ENCODE measurements at places on chromosomes 11 and 22.

DNA sequence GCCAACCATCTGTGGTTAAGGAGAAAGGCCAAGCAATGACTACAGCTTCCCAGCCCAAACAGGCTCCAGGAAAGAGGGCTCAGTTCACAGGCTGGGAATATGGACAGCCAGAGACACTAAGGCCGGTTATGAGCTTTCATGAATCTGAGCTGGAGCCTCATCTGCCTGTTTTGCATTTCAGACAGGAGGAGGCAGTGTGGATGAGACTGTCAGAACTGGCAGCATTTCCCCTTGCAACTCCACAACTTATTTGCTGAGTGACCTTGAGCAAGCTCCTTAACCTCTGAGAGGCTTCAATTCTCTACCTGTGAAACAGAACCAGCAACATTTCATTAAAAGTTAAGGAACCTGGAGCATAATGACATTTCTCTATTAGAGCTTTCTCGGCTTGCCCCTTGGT, 264.0 kb downstream of the ETS1 start:
- DNase-seq, result no peak

DNA sequence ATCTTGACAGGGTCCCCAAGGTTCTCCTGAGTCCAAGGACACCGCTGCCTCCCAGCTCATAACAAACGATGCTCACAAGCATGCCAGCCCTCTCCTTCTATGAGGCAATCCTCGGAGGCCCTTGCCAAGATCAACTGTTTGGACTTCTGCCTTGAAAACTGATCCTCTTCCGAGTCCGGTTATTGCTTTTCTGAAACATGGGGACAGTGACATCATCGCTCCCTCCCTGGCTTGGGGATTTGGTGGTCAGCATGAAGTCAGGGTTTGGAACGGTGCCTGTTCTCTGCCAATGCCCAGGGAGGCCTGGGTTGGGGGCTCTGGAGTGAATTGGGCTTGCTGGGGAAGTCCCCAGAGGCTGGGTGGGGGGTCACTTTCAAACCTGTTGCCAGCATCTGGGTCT, 149.3 kb downstream of the FBXO7 start:
- peak; percentile 89 for DNase-seq

GRCh38 chr11:65834202-65834601, 439 bp downstream of the SNX32 start:
- DNase-seq, result no peak

DNA sequence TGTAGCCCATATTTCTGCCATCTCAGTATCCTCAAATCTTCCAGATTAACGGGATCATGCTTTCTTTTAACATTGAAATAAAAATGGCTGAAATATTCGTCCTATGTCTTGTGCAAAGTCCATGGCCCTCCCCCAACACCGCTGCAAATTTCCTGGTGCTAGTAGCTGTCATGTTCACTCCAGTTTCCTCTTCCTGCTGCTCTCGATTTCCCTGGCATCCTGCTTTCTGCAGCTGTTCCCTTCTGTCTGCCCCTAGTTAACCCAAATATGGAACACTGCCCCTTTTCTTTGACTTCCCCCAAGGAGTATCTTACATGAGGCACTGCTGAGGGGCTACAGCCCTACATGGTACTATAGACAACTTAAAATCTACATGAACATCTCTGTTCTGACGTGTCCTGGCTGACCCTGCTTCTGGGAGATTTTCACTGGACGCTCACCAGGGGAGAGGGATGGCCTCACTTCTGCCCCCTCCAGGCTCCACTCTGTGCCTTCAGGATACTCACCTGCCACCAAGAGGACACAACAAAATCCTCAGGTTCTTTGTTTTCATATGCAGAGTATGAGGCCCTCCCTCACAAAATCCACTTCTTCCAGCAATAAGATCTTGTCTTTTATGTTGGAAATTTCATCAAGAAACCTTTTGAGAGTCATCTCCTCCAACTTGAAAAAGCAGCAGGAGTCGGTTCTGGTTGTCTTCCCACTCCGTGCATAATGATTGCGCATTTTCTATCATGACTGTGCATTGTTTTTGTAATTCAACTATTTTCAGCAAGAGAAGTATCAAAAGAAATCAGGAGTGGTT, 29.5 kb upstream of the SCUBE2 start:
- no peak for DNase-seq

DNA sequence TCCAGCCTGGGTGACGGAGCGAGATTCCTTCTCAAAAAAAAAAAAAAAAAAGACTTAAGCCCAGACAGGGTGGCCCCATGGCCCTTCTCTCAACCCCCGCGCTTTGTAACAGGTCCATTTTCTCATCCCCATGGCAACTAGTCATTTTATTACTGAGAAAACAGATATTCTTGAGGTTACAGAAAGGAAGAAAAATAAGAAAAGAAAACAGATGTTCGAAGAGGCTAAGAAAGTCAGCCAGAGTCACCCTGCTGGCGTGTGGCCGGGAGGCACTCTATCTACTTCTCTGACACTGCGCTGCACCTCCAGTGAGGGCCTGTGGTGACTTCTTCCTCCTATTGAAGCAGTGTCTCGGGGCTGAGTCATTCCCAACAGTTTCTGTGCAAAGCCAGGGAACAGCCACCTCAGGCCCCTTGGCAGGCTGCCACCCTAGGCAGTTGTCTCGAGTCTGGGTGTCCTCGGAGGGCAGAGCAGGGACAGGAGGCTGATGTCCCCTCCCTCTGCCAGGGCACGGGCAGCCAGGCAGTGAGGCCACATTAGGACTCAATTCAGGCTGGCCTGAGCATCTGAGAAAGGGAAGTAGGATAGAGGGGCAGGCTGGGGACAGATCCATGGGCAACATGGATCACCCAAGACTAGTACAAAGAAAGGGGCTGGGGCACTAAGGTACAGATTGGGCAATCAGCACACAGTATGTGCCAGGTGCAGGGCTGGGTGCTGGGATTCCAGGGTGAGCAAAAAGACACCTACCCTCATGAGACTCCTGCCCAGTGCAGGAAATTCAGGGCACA, 16.4 kb upstream of the SYVN1 start:
- peak; percentile 61 for DNase-seq

DNA sequence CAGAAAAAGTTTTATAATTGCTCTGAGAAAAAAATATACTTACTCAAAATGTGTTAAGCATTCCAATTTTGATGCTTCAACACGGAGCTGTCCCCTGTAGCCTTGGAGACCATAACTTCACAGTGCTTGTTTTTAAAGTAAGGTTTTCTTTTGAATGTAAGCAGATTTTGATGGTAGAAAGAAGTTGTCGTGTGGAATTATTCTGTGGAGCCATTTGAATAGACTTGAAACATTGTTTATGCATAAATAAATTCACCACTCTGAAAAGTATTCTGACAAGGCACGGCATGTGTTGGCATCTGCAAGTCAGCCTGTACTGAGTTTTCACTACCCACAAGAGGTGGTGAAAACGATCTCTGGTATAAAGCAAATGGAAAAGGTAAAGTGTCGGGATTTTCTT, 115.5 kb downstream of the UVRAG start:
- no peak for DNase-seq

GRCh38 chr11:75867778-75868374, 52.9 kb downstream of the UVRAG start:
- DNase-seq, result peak; percentile 37

- no peak for DNase-seq
These were observed 16.0 kb upstream of the PPP2R1B start for GRCh38 chr11:111782109-111782741.

DNA sequence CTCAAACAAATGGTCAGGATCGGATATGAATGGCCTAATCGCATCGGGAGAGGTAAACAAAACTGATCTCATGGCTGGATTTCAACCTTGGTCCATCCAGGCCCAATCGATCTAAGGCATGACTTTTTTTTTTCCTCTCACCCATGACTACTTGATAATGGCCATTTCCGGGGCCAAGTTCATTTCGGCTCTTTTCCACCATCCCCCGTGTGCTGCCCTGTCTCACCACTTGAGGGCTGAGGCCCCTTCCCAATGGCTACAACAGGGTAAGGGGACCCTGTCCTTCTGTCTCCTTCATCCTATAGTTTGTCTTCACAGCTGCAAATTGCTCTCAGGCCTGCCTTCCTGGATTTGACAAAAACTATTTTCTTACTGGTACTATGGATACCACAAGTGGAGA, 26.7 kb downstream of the GRAP2 start:
- DNase-seq, result no peak

DNA sequence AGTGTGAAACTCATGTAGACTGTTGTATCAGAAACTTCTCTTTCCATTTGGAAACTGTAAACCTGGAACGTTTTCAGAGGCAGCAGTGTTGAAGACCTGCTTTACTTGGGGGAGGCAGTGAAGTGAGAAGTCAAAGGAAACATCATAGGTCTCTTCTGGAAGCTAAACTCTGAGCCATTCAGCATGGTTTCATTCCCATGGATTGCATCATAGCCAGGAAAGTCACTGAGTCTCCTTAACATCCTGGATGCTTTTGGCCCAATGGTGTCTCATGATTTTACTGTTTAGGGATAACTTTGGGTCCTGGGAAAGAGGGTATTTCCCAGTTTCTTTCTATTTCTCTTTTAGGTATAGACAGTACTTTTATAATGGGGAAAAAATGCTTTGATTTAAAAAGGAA, 153.2 kb upstream of the E2F8 start:
- no peak for DNase-seq

GRCh38 chr22:31951194-31952093, 7.1 kb downstream of the YWHAH start:
- no peak for DNase-seq

DNA sequence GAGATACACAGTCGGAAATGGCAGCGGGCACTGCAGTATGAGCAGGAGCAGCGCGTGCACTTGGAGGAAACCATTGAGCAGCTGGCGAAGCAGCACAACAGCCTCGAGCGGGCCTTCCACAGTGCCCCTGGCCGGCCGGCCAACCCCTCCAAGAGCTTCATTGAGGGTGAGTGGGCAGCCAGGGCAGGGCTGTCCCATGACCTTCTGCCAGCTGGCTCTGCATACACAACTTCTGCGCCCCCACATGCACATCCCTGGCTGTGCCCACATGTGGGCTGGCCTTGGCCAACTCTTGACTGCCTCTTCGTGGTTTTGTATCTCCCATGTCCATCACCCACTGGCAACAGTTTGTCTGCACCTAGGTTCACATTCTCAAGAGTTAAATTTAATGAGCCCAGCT, 81.1 kb downstream of the MORC2 start:
- DNase-seq, result no peak

DNA sequence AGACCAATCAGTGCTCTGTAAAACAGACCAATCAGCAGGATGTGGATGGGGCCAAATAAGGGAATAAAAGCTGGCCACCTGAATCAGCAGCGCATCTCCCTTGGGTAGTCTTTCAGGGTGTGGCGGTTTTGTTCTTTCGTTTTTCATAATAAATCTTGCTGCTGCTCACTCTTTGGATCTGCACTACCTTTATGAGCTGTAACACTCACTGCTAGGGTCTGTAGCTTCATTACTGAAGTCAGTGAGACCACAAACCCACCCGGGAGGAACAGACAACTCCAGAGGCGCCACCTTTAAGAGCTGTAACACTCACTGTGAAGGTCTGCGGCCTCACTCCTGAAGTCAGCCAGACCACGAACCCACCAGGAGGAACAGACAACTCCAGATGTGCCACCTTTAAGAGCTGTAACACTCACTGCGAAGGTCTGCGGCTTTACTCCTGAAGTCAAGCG, 175.5 kb upstream of the PDGFD start:
- DNase-seq, result no peak

DNA sequence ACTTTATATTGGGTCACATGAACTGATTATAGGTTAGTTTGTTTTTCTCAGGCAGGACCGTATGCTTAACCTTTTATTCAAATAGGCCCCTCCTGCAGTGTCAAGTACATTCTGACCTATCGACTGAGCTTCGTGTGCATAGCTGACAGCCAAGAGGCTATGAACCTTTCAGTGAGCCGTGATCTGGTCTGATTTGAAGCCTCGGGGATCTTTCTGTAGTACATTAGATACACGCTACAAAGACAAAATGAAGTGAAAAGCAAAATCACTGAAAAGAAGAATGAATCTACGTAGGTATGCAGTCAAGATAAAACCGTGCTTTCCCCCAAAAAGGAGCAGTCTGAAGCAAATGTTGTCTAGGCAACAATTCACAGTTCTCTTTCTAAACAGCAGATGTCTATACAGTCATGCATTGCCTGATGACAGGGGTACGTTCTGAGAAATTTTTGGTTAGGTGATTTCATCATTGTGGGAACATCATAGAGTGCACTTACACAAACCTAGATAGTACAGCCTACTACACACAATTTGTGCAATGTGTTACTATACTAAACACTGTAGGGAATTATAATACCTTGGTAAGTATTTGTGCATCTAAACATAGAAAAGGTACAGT, 18.1 kb downstream of the JHY start:
- DNase-seq, result no peak

- no peak for DNase-seq
These were observed 8.2 kb downstream of the ARRB1 start for GRCh38 chr11:75342966-75343870.

- no peak for DNase-seq
These were observed 60.8 kb downstream of the SOX6 start for GRCh38 chr11:16295592-16295991.

Data from umbilical cord (tissue), 2 donors.